ENCODE measurements at places on chromosomes 6 and 20.

GRCh38 chr20:43846516-43846905 lies 68.1 kb upstream of the TOX2 start:
- DNase-seq: peak; percentile 31

DNA sequence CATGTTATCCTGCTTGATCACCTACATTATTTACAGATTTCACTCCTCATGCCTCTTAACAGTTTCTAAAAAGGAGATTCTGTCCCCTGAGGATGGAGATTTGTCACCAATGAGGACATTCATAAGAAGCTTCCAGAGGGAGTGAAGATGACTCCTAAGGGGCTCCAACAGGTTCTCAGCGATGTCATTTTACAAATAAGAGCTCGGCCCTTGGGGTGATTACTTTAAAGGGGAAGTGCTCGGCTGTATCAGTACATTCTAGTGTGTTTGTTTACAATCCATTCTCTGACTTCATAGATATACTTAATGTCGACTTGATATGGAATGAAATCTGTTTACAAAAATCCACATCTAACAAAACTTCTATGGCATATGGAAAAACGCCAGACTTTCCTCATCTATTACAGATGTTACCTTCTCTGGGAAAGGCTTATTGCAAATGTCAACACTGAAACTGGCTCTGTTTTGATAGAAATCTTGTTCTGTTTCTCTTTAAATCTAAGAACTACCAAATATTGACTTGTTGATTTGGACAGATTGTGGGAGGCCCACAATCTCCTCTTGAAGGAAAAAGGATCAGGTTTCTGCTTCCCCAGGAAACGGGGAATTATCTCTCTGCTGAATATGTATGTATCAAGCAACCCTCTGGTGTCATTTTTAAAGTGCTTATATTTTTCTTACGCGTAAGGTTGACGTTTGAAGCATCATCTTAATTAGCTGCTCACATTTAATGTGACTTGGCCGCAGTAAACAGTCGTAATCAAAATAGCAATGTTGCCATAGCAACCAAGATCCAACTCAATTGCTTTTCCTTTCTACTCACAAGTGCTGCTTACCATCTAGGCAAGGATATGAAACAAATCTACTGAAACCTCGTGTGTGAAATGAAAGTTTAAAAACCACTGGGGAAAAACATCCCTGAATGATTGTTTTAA lies 95.7 kb downstream of the SHLD1 start:
- no peak for DNase-seq

DNA sequence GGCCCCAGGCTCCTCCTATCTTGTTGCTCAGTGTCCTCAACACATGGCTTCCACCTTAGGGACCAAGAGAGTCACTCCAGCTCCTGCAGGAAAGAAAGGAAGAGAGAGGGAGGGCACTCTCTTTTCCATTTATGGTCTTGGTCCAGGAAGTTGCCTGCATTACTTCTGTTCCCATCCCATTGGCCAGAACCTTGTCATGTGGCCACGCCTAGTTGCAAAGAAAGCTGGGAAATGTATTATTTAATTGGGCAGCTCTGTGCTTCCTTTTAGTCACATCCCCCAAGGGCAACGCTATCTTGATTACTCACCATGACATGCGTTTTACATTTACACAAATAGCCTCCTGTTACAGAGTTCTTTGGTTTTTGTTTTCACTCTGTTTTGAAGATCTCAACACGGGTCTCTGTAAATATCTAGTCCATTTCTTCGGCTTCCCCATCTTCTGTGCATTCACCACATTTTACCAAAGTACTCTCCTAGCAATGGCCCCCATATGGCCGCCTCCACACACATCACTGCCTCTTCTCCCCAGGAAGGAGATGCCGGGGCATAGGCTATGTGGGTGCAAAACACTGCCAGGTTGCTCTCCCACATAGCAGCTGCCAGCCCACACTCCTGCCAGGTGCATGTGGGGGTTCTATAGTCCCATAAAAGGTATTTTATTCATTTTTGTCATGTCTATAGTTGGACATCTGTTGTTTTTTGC lies 35.7 kb upstream of the ZMYND8 start:
- DNase-seq: no peak

DNA sequence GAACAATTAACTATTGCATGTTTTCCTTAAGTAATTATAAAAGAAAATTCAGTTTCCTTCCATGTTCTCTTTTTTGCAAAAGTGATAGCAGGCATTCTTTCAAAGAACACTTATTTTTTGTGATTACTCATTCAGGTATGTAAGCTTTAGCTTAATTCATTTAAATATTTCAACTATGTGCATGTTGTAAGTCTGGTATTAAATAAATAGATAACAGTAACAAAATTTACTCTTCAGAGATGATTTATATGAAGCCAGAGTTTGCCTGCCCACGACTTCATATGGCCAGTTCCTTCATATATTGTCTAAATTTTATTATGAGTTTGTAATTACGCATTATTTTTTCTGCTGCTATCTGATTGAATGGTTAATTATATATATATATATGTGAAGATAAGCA lies 110.9 kb downstream of the ADGRG6 start:
- no peak for DNase-seq

DNA sequence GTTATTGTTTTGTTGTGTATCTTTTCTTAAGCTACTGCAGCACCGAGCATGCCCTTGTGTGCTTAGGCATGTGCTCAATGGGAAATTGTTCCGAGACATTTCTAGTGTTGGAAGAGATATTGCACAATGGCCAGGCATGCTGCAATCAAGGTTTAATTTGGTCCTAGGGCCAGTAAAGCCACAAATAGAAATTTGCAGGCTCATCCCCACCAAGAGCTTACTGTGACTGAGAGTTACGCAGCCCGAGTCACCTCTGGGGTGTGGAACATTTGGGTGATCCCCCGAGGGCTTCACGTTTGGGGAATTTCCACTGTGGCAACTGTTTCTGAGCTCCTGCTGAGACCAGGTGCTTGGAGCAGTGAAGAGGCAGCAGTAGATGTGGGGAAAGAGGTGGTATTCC lies 65.8 kb downstream of the ADTRP start:
- DNase-seq: no peak

DNA sequence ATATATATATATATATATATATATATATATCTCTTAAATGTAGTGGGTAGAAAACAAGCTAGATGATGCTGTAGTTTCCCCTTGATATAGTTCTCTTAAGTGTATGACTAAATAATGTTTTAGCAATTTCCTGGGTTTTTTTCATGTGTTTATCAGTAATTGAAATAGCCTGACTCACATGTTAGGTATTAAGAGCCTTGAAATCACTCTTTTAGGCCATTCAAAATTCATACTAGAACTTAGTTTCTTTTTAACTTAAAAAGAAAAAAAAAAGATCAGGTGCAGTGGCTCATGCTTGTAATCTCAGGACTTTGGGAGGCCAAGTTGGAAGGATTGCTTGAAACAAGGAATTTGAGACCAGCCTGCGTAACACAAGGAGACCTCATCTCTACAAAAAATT lies 44.1 kb downstream of the NKX2-4 start:
- no peak for DNase-seq

- no peak for DNase-seq
These were observed 173.2 kb upstream of the AFDN start for GRCh38 chr6:167653561-167653960.

Data from ureter (tissue), 1 donor.